ENCODE measurements at places on chromosomes 3 and 15.

DNA sequence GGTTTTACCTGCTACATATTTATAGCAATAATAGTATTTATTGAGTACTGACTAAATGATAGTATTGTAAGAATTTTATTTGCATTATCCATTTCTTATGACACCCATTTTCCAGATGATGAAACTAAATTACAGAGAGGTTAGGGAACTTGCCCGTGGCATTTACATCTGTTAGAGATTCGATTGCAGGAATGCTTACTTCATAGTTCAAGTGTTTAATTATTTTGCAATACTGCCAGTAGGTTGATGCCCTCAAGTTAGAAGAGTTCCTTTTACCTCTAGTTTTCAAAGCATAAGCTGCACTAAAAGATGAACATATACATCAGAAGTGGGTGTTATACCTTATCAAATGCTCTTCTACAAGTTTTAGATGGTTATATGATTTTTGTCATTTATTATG, 362.8 kb upstream of the RGMA start:
- DNase-seq: no peak

DNA sequence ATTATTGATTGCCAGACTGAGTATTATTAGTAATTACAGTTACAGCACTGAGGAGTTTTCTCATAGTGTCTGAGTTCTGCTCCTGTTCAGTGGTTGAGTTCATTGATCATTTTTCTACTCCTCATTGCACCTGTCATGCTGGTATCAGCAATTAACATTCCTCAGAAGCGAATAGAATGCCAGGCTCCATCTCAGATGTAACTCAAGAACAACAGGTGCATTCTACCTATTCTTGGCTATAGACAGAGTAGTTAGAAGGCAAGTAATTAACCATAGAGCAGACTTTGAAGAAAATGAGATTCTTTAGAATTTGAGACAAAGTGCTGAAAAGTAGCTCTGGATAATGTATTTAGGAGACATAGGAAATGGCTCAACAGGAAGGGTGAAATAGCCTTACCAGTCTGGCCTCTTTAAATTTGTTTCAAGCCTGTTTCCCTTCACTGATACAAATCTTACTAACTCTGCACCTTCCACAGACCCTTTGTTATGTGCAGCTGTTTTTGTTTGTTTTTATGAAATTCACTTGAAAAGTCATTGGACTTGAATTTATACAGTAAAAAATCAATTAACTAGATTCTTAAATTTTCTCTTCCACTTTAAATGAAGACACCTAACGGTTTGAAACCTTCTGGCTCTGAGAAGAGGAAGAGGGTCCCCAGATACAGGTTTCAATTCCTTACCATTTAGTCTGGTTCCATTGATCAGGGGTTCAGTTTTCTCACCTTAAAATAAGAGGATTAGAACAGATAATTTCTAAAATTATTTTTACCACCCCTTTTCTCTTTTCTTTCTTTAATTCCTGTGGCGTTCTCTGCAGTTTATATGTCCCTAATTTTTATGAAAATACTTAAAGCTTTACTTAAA, 109.6 kb downstream of the FNDC3B start:
- DNase-seq: no peak

- DNase-seq: no peak
Measured at GRCh38 chr15:60804986-60805949, 326.3 kb upstream of the ICE2 start.

DNA sequence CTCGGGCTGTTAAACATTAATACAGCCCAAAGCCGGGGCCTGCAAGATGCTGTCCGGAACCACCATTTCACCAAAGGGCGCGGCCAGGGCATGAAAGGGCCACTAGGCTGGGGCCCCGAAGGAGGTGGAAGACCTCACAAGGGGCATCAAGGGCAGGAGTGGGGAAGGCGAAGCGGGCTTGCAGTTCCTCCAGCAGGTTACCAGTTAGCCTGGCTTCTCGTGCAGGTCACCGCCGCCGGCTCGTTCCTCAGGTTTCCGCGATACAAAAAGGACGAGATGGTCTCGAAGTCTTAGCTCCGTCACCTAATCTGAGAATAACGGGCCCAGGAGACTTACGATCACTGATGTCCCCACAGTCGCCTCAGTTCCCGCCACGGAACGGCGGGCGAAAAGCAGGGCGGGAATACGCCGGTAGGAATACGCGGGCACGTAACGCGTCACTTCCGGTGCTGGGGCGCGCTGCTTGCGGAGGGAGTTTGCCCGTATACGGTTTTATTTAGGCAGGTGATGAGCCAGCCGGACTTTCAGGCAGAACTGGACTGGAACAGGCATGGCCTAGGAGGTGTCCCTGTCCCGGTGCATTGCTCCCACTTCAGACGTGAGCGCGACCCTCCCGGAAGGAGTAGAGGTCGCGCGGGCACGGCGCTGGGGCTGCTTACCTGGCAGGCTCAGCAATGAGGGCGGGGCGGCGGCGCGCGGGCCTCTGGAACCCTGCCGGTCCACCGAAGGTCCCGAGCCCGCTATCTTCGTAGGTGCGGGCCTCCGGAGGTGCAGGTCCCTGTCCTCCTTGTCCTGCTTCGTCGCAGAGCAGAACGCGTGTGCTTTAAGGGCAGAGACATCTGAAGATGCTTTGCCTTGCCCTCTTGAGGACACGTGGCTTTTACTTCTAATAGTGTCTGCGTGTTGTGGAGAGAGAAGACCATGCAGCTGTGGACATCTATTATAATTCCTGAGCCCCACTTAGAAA, at the start of gene RFC4:
TSS of gene RFC4 (minus strand) at position 394 of the 967 bp plus-strand sequence. CDS start 1,769 bp downstream, outside the sequence.
- DNase-seq: peak; percentile 91

GRCh38 chr3:195065142-195065863, 205.7 kb downstream of the XXYLT1 start:
- no peak for DNase-seq

DNA sequence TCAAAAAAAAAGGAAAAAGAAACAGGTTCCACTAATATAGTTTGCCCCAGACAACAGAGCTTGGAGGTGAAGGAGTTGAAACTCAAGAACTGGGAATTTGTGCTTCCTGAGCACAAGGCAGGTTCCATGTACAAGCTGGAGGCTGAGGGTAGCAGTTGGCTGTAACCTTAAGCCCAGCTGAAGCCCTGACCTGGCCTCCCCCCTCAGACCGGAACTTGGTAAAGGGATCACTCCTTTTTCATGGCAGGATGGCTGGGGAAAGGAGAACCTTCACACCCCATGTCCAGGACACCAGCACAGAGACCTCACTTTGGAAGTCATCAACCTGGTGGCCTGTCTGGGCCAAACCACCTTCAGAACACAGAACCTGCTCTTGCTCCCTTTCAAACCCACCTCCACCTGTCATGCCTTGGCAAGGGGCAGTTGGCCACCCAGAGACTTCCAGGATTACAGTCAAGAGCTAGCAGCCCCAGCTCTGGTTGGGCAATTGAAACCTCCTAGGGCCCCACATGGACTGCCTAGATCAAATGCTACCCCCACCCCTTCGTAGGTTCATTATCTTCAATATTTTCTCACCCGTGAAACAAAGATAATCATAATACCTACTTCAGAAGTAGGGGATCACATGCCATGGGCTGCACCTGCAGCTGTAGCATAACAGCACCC, 3.5 kb downstream of the RPL29 start:
- no peak for DNase-seq

DNA sequence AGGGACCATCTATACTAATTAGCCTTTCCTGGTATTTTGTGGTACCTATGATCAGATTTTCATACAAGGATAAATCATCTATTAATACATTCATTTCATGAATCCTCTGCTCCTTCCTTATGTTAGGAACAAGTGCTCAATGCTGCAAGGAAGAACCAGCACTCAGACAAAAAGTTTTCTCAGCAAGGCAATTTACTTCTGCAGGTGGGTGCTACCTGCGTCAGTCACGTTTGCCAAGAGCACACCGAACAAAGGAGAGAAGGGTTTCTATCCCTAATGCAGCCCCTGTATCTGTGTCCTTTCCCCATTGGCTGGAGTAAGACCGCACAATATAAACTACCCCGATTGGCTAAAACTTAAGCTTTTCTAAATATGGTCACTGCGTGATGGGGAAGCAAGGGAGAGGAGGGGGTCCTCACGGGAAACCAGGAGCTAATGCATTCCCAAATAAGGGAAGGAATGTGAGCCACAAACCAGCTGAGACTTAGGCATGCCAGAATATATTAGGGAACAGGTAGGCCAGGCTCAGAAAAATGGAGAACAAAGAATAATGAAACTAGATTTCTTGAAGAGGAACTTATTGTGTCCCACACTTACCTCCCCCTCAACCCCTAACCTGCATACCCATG, 76.5 kb downstream of the AQR start:
- DNase-seq: no peak

GRCh38 chr3:57683286-57683685, 9.6 kb downstream of the DENND6A start:
- DNase-seq: no peak

DNA sequence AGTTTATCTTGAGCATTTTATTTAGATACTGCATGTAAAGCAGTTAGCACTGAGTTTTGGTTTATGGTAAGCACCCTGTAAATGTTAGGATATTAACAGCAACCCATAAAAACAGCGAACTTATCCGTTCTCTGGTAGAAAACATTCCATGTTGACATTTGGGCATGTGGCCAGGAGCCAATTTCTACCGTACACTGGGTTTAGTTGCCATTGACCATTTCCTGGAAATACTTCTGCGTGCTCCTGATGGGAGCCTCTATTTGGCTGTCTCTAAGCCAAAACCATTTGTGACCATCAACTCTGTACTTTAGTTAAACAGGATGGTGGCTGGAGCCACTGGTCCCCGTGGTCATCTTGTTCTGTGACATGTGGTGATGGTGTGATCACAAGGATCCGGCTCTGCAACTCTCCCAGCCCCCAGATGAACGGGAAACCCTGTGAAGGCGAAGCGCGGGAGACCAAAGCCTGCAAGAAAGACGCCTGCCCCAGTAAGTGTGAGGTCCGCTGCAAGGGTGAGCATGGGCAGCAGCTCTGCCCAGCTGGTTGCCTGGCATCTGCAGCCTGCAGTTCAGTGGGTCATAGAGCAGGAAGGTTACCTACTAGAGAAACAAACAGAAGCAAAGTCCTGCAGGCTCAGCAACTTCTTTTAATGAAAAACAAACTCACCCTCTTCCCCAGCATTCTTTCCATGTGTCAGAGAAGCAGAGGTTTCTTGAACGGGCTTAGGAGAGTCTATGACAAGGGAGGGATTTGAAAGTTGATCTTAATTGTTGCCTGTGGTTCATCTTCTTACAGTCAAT, 7.1 kb downstream of the THBS1 start:
- DNase-seq: no peak

GRCh38 chr3:67037615-67038014, 39.5 kb downstream of the KBTBD8 start:
- DNase-seq: no peak

- no peak for DNase-seq
Measured at GRCh38 chr3:31988271-31988670, 6.7 kb downstream of the ZNF860 start.

- DNase-seq: no peak
Measured at GRCh38 chr3:21691036-21691435, 60.0 kb downstream of the ZNF385D start.

DNA sequence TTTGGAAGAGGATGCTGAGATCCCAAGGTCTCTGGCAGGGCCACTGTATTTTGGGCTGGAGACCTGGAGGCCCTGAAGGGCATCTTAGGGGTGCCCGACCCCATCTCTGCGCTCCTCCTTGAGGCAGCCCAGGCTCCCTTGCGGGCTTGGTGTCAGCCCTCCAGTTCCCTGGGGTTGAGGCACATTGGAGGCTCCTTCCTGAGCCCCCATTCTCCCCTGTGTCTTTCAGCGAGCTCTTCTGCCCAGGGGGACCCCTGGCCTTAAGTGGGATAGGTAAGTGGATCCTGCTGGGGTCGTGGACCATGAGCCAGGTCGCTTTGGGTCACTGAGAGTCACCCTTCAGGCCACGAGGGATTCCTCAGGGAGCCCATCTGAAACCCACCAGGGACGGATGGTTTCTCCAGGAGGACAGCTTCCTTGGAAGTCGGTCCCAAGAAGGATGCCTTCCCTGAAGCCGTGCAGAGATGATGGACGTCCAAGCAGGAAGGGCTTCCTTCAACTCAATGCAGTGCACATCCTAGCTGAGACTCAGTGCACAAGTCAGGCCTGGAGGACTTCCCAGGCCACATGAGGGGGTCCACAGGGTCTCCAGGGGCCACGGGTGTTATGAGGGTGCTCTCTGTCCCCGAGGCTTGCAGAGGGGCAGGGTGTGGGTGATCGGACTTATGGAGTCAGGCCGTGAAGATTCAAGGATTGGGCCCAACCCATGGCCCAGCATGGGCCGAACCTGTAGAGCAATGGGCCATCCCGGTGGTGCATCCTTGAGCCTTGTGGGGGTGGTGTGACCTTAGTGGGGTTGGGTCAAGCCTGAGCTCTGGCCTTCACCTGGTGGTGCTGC, 224.3 kb downstream of the SNRPN start:
- no peak for DNase-seq

DNA sequence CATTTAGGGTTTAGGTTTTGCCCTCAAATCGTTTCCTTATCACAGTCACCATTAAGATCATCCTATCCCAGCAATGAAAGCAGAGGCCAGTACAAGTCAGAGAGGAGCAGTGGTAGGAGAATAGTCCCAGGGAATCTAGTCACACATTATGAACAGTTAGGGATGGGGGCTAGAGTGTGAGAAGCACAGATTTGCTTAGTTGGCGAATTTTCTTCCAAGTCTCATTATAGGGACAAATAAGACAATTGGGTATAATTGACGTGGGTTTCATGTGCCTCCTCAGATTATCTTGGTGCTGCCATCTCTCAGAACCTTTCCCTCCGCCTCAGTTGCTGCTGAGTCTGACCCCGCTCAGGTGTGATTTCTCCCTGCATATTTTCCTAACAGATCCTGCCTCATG, 407.1 kb downstream of the SQOR start:
- DNase-seq: no peak

DNA sequence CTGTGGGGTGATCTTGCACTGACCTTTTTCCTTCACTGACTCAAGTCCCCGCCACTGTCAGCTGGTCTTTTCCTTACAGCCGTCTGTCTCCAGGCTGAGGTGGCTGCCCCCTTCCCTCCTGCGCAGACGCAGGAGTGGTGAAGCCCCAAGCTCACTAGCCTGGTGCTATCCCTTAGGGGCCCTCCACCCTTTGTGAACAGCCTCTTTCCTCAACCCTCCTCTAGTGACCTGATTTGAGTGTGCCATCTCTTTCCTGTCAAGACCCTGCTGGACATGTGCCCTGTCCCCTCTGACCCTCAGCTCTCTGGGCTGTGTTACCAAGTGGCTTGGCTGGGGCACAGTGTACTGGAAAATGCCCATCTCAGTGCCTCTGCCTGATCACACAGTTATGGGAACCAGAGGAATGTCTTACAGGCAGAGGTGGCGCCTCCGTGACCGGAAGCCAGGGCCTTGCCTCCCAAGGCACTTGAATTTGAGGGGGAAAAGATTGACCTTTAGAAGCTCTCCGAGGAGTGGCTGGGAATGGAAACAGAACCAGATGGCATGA, 8.7 kb downstream of the KBTBD13 start:
- no peak for DNase-seq

DNA sequence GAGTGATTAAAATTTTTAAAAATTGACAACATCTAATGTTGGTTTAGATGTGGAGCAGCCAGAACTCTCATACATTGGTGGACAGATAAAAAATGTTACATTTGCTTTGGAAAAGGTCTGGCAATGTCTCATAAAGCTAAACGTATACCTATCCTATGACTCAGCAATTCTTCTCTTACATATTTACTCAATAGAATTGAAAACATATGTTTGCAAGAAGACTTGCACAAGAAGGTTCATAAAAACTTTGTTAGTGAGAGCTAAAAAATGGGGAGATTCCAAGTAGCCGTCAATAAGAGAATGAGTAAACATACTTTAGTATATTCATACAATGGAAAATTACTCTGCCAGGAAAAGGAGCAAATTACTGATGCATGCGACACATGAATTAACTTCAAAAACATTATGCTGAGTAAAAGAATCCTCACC, 30.0 kb downstream of the MASP1 start:
- DNase-seq: no peak
